ENCODE measurements at places on chromosomes 1 and 21.

- DNase-seq = peak; percentile 63
Observed at GRCh38 chr1:192445839-192446489, 129.2 kb downstream of the RGS21 start.

- DNase-seq = no peak
Observed at GRCh38 chr1:53334312-53334711, 6.4 kb upstream of the LRP8 start.

GRCh38 chr21:33478935-33479678 is 667 bp downstream of the TMEM50B start:
- peak; percentile 52 for DNase-seq

- DNase-seq = no peak
Observed at GRCh38 chr1:167095368-167095767, 1.5 kb downstream of the STYXL2 start.

DNA sequence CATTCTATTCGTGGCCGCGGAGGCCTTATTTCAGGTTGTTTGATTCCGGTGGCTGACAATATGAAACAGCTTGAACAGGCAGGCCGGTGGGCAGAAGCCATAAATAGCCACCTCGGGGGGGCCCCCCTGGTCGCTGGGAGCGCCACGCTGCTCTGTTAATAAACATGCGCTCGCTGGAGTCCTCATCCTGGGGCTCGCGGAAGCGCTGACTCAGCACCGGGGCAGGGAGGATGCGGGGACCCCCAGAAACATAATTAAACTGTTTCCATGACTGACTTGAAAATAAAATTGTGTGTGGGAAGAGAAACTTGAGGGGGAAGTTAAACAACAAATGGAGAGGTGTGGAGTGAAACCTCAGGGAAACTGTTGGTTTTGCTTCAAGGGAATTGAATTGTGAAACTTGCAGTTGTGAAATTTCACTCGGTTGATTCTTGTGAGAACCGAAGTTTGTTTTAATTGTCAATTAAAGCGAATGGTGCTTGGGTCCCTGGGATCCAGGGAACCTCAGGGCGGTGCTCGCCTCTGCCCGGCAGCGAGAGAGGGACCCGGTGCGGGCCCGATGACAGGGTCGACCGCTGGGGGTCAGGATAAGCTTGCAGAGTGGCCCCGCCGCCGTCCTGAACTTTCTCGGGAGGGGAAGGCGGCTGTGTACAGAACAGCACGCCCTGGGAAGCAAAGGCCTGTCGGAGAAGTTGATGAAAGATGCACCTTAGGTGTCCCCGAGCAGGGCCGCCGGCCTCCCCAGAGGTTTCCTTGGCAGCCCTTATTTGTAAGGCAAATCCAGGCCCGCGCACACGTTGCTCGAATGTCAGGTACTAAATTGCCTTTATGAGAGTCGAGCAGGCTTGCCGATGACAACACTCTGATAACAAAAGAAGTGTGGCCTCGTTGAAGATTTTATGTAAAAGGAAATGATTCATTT is 176.9 kb upstream of the LMO4 start:
- DNase-seq = peak; percentile 60

- no peak for DNase-seq
Observed at GRCh38 chr1:207223162-207223561, 98.3 kb upstream of the CD55 start.

DNA sequence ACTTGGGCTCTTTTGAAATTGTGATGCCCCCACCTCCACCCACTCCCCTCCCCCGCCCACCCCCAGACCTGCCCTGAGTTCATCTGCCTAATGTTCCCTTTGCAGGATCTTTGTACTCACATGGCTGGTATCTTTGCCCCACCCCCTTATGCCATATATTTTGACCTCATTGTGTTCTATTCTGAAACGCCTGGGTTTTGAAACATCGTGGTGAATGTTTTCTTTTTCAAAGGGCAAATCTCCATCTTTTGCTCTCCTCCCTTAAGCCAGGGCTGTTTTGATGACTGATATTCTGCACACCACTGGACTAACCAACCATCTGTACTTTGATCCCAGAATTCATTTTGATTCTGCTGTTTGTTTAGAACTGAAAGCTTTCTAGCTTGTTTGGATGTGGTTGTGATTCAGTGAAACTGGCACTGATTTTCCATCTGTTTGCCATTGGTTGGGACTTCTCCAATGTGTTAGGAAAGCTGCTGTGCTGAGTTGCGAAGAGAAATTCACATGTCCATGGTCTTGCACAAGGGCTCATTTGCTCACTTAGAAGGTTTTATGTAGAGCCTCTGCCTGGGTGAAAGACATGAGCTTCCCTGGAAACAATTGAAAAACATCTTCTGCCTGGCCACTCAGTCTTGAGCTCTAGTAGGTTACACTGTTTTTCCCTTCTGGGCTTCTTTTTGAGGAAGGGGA is 16.5 kb downstream of the SMAP2 start:
- no peak for DNase-seq

GRCh38 chr1:169538998-169539871 is 47.0 kb downstream of the F5 start:
- DNase-seq = no peak

- DNase-seq = no peak
Observed at GRCh38 chr1:224399887-224400286, 34.7 kb downstream of the WDR26 start.

DNA sequence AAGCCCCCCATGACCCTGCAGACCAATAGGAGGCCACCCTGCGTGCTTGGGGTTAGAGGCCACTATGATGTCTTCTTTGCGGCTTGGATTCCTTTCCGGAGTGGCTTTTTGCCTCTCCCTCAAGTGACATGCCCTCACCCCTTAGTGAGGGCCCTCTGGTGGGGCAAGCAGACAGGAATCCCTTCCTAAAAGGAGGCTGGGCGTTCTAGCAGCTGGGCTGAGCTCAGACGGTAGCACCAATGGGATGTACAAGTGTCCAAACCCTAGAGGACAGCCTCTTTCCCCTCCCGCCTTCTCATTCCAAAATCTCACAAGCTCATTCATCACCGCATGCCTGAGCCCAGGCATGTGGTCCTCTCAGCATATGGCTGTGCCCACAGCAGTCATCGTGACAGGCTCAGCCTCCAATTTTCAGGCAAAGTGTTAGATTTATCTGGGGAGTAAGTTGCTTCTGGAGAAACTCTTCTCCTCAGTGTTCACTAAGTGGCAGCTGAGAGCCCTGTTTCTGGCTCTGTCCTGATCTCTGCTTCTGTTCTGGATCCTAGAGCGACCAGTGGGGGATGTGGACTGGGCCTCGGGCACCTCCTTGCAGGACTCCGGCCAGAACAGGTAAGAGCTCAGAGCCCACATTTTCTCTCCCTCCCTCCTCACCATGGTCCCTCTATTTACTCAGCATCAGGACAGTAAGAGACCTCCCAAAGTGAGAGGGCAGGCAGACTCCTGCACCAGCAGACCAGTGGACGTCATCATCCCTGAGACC is 4.8 kb downstream of the KIAA1614 start:
- no peak for DNase-seq

GRCh38 chr1:223363856-223364684 is at the start of gene SUSD4:
Gene SUSD4 (minus strand): TSS chr1:223364176. CDS start chr1:223363425, 751 bp downstream.
- DNase-seq = peak; percentile 62

DNA sequence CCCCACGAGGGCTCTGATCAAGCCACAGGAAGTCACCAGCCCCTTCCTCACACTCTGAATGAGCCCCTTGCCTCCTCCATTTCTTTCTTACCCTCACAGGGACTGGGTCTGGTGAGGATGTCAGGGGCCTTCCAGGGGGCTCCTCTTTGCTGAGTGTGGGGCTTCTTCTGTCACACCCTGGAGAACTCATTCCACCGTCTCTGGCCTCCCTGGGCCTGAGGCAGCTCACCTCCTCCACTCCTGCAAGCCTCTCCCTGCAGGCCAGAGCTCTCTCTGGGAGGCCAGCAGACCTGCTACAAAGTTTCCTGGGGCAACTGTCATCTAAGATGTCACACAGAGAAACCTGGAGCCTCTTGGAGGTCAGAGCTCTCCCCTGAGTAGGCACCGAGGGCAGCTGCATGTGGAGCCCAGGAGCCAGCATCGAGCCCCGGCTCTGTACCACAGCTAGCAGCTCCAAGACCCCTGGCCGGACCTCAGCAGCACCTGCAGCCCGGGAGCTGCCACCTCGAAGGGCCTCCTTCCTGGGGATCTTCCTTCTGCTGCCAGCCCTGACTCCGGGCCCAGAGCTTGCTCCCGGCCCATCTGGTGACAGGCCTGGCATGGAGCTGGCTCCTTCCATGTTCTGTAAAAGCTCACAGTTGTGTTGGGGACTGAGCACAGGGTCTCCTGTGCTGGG is 1.1 kb downstream of the SPOCD1 start:
- DNase-seq = no peak

DNA sequence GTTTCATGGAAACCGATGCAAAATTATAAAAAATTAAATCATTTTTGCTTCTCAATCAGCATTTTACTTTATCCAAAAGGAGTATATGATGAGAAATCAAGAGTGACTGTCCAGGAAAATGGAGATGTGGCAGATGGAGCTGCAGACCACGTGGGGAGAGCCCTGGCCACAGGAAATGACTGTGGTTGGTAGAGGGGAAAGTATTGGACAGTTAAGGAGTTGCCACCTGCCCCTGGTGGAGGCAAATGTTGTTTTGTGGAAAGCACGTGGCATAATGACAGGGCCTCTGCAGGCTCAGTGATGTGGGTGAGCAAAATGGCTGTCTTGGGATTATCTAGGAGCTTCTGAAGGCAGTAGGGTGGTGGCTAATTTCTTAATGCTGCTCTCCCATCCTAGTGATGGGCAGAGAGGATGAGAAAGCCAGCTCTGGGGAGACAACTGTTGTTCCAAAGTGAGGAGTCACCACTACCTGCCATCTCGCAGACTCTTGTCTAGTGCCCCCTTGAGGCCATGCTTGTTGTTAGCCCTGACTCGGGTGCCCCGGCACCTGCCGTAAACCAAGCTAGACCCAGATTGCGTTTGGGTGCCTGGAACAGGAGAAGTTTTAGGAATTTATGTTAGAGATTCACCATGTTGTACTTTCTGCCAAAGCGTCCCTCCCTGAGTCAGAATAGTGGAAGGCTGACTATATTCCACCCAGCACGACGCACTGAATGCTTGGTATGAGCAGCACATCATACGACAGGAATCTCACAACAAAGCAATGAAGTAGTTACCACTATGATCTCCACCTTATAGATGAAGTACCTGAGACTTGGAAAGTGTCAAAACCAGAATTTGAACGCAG is 144.0 kb downstream of the ROR1 start:
- DNase-seq = no peak

GRCh38 chr1:159849626-159850366 is 12.7 kb downstream of the VSIG8 start:
- DNase-seq = no peak

GRCh38 chr1:23020706-23021405 is 1.6 kb downstream of the KDM1A start:
- DNase-seq = no peak

GRCh38 chr1:201686714-201687455 is 142.1 kb upstream of the IPO9 start:
- no peak for DNase-seq

- no peak for DNase-seq
Observed at GRCh38 chr1:9853249-9853595, 29.5 kb upstream of the CLSTN1 start.

DNA sequence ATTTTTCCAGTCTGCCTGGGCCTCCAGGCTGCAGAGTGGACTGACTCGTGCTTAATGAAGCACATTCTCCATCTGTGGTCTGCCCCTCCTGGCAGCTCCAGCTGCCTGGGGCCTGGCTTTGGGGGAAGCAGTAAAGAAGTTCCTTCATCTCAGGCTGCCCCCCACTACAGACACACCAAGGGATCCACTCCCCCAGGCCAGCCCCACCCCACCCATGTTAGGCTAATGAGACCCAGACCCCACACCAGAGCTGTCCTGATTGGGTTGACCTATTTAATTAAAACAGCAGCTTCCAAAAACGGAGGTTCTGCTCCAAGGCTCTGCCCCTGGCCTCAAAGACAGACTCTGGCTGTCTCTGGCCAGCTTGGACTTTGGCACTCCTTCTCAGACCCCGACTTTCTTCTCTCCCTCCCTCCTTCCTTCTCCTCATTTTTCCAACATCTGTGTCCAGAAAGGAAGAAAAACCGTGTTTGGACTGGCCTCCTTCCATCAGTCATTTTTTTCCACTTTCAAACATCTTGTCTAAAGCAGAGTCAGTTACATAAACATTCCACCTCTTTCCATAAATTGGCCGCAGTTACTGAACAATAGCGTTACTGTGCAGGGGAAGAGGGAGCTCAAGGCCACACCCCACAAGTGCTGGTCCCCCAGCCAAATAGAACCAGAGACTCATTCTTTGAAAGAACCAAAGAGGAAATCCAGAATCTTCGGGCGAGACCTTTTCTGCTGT is 29.7 kb downstream of the SERTAD4 start:
- DNase-seq = no peak

- DNase-seq = no peak
Observed at GRCh38 chr1:245716561-245716960, 561.8 kb downstream of the KIF26B start.

DNA sequence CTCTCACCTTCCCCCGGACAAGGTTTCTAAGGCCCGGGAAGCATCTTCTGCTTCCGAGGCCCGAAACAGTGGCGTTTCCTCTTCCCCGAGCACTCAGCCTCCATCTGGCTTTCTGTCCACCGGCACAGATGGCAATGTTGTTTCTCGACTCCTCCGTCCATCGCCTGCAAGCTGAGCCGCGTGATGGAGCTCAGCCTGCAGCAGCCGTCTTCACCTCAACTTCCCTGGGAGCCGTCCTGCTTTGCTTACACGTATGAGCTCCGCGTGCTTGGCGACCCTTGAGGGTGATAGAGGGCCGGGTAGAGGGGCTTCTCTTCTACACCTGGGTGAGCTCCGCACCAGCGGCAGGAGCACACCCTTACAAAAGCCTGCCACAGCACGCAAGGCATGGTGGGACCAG is 80.4 kb downstream of the AJAP1 start:
- DNase-seq = no peak

GRCh38 chr1:203521074-203521794 is 27.3 kb downstream of the OPTC start:
- no peak for DNase-seq

GRCh38 chr1:1171161-1171545 is 2.5 kb upstream of the TTLL10 start:
- no peak for DNase-seq

- DNase-seq = no peak
Observed at GRCh38 chr1:91400133-91400725, 4.4 kb downstream of the HFM1 start.

GRCh38 chr1:178634445-178634844 is 90.6 kb upstream of the RALGPS2 start:
- DNase-seq = no peak

DNA sequence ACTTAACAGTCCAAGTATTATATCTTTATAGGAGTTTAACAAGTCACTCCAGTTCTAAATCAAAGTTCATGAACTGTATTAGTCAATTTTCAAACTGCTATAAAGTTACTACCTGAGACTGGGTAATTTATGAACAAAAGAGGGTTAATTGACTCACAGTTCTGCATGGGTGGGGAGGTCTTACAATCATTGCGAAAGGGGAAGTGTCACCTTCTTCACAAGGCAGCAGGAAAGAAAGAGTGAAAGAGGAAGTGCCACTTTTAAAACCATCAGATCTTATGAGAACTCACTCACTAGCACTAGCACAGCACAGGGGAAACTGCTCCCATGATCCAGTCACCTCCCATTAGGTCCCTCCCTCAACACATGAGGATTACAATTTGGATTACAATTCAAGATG is 70.0 kb downstream of the CLCA4 start:
- DNase-seq = no peak

- DNase-seq = peak; percentile 9
Observed at GRCh38 chr1:94236630-94237290, 624 bp downstream of the ARHGAP29 start.

Data from stimulated activated CD4-positive, alpha-beta T cell treated with anti-CD3 and anti-CD28 coated beads, Interleukin-2, amount 100 ng/mL, for 24 hours (primary cell).